Smooth muscle cell of bladder (primary cell): ENCODE measurements at places on chromosomes 11 and 22. TPM values are rescaled to one million over a fixed set of nuclear protein-coding genes. Genes with fewer than 3 reads are reported as not detected.

The USP47 gene
- 68.4 and 79.2 TPM in 2 replicates for total RNA-seq

The ME3 gene
- total RNA-seq: 24.6 and 30.2 TPM in 2 replicates

The ZNF408 gene
- 6.0 and 8.5 TPM in 2 replicates for total RNA-seq

The OR8G5 gene
- not detected in 2 replicates for total RNA-seq

The SLC25A18 gene
- under 0.01 and 0.09 TPM in 2 replicates for total RNA-seq

The MS4A15 gene
- not detected in 2 replicates for total RNA-seq

The SAA1 gene
- 0.37 TPM in 1 of 2 replicates, not detected in the other for total RNA-seq

The HPX gene
- total RNA-seq: 0.43 and 0.46 TPM in 2 replicates
